ENCODE measurements at places on chromosomes 5 and 9.
A peak's percentile ranks its signal among the peaks of the same experiment; 100 is the strongest.

DNA sequence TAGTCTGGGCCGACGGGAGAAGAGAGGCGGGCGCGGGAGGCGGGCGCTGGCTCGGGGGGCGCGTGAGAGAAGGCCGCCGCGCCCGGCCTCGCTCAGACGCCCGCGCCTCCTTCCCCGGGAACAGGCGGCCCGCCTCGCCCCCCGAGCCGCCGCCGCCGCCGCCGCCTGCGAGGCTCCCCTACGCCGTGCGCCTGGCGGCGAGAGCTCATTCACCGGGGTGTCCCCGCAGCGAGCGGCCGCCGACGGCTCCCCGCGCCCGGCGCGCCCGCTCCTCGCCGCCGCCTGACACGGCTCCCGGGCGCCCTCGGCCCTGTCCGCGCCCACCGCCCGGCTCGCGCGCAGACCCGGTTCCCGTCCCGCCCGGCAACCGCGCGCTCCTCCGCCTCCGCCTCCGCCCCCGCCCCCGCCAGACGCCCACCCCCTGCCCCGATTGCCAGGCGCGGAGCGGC lies at the start of gene GNAQ:
Gene GNAQ, minus strand, starts transcription at position 368 of the 449 bp plus-strand sequence. CDS start 576 bp downstream, outside the sequence.
- no peak for DNase-seq

- DNase-seq: no peak
Observed at GRCh38 chr9:130336027-130336610, 70.6 kb downstream of the HMCN2 start.

GRCh38 chr5:27947088-27947487 lies 908.7 kb upstream of the CDH9 start:
- DNase-seq: no peak

DNA sequence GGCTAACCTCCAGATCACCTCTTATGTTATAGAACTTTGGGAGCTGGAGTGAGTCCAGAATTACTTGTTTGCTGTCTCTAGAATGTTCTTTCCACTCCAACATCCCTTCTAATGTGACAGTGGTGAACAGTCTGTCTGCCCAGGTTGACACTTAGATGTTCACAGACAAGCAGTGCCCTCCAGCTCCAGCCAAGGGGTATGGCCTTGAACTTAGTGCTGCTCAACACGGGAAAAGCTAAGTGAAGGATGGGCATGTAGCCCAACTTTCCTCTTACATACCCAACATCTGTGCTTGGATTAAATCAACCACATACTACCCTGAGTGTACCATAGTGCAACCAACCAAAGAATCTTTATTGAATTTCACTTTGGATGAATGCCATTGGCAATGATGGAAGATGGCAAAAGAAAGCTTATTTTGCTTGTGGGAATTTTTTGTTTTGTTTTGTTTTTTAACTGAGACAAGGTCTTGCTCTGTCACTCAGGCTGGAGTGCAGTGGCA lies 201.2 kb downstream of the NXNL2 start:
- no peak for DNase-seq

- DNase-seq: peak; percentile 97
Observed at GRCh38 chr9:37119907-37120842, at the start of gene ZCCHC7. TSS of gene ZCCHC7 (plus strand) at chr9:37120574.

DNA sequence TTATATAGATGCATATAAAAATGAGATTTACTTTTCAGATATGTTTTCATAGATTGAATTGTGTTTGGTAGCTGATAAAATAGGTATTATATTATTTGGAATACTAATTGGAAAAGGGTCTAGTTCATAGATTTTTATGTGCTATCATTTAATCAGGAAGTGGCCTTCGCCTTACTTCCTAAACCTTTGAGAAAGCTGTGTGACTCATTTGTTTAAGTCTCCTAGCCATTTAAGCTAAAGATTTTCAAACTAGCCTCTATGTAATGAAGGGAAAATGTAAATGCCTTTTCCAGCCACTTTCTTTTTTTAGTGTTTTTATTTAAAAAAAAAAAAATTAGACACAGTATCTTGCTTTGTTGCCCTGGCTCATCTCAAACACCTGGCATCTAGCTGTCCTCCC lies 97.5 kb downstream of the DMXL1 start:
- no peak for DNase-seq

DNA sequence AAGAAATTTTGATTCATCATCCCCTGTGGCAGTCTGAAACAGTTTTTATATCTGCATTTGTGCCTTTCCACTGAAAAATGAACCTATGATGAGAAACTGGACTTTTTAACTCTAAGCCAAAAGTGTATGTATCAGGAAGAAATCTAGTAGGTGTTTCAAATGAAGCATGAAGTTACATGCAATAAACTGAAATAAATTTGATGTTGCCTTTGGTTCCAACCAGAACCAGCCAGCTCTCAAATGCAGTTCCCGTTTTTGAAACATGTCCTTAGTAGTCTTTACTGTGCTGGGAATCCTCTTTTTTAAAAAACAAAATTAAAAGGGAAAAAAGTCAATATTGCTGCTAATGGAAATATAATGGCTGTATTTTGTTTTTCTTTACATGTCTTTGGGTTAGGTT lies 43.9 kb downstream of the HACD4 start:
- DNase-seq: no peak

DNA sequence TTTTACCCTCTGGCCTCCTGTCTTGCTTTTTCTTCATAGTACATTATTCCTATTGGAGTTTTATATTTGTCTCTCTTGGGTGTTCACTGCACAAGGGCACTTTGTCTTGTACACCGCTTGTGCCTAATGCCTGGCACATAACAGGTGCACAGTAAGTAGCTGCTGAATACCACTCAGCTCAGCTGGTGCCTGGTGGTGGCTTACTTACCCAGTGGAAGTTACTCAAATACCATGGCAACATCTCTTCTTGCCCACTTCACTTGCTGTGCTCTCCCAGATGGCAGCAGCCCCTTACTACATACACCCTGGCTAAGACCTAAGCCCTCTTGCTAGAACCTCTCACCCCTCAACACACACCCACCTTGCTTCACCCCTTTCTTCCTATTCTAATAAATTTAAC lies 11.3 kb upstream of the SKP1 start:
- no peak for DNase-seq

DNA sequence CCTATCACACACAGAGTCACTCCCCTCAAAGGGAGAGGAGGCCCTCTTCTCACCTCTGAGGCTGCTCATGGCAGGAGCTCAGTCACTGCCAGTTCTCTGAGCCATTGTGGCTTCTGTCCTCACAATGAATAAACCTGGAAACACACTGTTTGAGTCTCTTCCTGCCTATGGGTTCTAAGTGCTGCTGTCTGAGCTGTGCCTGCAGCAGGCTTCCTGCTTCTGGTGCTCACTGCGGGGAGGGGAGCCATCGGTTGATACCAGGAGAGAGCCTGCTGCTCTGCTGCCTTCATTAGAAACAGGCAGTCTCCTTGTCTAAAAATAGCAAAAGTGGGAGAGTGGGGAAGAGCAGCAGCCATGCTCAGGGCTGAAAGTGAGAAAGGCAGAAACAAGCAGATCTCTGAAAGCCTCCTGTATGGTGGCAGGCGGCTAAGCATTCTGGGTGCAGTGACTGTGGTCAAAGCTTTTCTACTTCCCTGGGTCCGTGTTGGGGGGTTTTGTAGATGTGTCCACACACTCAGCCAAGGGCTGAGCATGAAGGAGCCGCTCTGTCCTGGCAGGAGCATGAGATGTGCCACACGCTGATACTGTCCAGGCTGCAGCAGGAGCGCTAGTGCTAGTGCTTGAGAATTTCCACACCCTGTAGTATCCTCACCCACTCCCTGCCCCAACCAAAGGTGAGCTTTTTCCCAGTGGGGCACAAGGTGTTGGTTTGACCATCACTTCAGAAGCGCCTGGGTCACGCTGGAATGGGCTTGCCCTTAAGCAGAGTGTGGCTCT lies 34.2 kb downstream of the PRKACG start:
- DNase-seq: no peak

DNA sequence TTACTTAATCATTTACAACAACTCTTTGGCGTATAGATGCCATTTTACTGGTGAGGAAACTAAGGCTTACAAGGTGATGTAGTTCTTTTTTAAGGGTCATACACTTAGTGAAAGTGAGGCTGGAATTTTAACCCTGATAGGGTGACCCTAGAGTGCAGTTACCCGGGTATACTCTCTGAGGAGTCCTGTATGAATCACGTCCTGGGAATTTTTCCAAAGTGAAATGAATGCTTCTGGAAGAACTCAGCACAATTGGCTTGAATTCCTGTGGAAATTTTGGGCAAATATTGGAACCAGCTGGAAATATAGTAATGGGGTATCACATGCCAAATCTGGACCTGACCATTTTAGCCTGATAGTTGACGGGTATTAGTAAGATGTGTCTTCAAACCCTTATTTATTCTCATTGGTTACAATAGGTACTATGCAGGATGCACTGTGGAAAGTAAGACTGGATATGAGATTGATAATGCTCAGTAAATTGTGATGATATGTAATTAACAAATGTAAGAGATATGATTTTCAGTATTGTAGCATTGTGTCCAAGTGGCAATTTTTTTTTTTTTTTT lies 14.8 kb downstream of the SUB1 start:
- no peak for DNase-seq

GRCh38 chr5:124606093-124606492 lies 140.3 kb downstream of the ZNF608 start:
- DNase-seq: no peak

DNA sequence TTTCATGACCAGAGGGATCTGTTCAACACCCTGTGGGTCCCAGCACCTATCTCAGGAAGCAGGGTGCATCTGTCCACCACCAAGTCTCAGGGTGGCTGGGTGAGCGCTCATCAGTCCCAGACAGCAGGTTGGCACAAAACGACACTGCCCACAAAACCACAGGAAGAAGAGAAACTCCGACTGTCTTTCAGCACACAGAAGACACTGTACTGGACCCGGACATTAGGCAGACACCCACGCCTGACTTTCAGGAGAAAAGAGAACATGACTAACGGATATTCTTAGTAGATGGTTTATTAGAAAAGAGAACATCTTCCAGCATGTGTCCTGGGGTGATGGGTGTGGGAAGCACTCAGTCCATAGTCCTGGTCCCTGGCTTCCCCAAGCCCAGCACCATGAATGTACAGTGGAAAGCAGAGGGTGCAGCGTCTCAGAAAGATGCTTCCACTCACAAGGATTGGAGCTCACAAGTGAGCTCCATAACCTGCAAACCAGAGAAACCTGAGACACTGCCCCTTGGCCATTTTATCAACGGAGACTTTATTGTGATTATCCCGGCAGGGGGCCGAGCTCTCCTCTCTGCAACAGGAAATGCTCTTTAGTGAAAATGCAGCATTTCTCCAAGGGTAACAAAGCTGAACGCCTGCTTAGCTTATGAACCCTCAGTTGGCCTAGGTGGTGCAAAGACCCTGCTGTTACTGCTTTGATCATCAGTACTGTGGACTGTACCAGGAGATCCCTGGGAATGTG lies 35.8 kb upstream of the LCP2 start:
- DNase-seq: peak; percentile 51

- no peak for DNase-seq
Observed at GRCh38 chr9:91530829-91531228, 107.2 kb upstream of the NFIL3 start.

DNA sequence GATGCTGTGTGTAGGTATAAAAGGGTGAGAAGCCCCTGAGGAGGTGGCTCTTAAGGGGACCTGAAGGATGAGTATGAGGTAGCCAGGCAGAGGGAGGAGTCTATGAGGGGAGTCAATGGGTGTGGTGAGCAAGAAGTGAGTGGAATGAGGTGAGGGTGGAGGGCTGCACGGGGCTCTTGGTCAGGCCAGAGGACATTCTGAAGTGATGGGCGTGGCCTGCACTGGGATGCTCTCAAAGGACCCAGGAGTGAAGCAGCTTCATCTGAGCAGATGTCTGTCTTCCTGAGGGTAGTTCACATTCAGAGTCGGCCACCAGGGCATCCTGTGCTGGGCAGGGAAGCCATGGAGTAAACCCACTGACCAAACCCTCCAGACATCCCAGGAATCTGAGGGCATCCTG lies 45.1 kb upstream of the SAP30L start:
- no peak for DNase-seq

DNA sequence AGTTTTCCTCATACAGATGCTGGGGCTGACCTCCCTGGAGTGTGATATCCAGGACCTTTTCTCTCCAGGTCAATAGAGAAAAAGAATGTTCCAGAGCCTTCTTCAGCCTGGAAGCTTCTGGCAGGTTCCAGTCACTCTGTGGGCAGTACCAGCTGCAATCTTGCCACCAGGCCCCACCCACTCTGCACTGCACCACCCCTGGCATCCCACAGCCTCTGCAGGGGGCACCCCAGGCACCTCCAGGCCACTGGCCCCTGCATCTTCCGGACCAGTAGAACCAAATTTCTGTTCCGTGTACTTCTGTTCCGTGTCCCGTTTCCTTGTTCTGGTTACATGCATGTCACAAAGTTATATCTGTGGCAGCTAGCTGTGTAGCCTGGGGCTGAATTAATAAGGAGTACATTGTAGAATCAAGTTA lies 83.3 kb upstream of the ZBTB43 start:
- peak; percentile 37 for DNase-seq

DNA sequence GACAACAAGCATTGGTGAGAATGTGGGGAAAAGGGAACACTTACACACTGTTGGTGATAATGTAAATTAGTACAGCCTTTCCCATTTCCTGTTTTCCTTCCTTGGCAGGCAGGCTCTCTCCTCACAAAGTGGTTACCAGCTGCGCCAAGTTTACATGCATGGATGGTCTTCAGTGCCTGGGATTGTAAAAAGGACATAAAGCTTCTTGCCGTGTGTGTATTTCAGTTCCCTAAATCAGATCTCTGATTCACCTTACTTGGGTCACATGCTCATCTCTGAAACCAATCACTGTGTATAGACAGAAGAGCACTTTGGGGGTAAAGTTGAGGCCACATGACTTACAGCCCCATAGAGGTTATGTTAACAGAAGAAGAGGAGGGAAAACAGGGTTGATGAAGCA lies 92.8 kb downstream of the CAVIN4 start:
- no peak for DNase-seq

DNA sequence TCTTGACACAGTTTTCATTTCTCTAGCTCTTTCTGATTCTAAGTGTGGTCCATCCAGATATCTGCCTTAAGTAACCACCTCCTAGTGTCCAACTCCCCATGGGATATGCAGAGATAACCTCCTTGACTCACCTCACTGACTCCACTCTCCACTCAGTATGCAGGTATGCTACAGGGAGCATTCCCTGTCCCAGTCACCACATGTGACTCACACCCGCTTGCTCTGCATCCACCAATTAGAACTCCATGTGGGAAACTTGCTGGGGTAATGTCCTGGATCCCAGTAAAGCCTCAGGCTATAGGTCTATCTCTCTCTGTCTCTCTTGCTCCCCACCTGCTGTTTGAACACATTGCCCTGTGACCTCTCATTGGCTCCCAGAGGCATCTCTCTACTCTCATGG lies 563.9 kb downstream of the HTR1A start:
- DNase-seq: no peak

DNA sequence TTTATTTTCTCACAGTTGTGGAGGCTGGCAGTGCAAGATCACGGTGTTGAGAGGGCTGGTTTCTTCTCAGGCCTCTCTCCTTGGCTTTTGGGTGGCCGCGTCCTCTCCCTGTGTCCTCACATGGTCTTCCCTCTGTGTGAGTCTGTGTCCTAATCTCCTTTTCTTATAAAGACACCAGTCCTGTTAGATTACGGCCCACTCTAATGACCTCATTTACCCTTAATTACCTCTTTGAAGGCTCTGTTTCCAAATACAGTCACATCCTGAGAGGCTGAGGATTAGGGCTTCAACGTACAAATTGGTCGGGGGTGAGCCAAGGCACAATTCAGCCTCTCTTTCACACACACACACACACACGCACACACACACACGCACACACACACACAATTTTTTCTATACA lies 73.0 kb downstream of the UGCG start:
- no peak for DNase-seq

All from T-cell (primary cell).